Left ventricle myocardium inferior (tissue), 1 donor: ENCODE measurements at places on chromosomes 11 and 22. TPM values are rescaled to one million over a fixed set of nuclear protein-coding genes. Genes with fewer than 3 reads are reported as not detected.

Gene TRIM51
- total RNA-seq: not detected

Gene OR52E8
- not detected for total RNA-seq

Gene ZBTB16
- total RNA-seq: 64.5 TPM

Gene MYOD1
- total RNA-seq: not detected

Gene ADAMTS15
- 22.9 TPM for total RNA-seq

DNA sequence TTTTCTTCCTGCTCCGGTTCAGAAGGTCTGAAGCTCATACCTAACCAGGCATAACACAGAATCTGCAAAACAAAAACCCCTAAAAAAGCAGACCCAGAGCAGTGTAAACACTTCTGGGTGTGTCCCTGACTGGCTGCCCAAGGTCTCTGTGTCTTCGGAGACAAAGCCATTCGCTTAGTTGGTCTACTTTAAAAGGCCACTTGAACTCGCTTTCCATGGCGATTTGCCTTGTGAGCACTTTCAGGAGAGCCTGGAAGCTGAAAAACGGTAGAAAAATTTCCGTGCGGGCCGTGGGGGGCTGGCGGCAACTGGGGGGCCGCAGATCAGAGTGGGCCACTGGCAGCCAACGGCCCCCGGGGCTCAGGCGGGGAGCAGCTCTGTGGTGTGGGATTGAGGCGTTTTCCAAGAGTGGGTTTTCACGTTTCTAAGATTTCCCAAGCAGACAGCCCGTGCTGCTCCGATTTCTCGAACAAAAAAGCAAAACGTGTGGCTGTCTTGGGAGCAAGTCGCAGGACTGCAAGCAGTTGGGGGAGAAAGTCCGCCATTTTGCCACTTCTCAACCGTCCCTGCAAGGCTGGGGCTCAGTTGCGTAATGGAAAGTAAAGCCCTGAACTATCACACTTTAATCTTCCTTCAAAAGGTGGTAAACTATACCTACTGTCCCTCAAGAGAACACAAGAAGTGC, 661 bp upstream of the MALAT1 start:
- DNase-seq: no peak

DNA sequence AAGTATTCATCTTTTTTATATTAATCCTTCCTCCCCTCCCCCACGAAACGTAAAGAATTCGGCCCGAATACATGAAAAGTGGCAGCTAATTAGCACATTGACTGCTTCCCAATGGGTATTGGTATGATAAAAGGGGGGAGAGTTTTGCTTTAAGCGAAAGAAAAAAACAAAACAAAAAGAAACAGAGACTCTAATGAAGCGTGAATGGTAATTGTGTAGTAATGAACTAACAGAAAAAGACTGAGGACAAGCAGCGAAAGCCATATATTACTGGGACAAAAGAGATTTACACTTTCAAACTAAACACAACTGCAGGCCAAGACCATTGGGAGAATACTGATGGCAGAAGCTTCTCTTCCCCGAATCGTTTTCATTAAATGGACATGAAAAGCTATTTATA, 2.5 kb downstream of the DBX1 start:
- no peak for DNase-seq

DNA sequence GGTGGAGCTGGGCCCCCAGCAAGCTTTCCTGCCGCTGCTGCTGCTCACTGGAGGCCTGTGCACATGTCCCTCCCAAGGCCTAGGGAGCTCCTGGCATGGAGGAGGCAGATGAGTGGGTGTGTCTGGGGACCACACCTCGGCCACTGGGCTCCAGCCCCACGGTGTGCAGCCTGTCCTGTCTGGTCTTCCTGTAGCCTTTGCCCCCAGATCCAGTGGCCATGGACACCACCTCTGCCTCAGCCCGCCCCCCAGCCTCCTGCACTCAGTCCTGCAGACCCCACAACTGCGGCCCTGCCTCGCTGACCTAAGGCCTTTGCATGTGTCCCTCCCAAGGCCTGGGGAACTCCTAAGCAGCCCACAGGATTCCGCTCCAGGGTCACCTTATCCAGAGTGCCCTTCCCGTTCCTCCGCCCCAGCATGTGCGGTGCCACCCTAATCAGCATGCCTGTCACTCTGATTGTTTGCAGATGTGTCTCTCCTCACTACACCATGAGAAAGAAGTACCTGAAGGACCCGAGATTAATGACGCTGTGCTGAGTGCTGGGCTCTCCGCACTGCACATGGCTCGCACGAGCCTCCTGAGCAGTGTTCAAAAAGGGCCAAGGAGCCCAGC, 8.6 kb downstream of the GAL start:
- no peak for DNase-seq
